ENCODE measurements at places on chromosomes 6 and 20.

GRCh38 chr6:38552121-38552520 is 87.6 kb downstream of the BTBD9 start:
- no peak for DNase-seq

GRCh38 chr6:129516005-129516404 is 194.0 kb downstream of the ARHGAP18 start:
- no peak for DNase-seq

- DNase-seq, result no peak
Measured at GRCh38 chr20:3800256-3800877, 4.3 kb downstream of the CDC25B start.

GRCh38 chr6:158780246-158780884 is 38.8 kb downstream of the EZR start:
- DNase-seq, result no peak

DNA sequence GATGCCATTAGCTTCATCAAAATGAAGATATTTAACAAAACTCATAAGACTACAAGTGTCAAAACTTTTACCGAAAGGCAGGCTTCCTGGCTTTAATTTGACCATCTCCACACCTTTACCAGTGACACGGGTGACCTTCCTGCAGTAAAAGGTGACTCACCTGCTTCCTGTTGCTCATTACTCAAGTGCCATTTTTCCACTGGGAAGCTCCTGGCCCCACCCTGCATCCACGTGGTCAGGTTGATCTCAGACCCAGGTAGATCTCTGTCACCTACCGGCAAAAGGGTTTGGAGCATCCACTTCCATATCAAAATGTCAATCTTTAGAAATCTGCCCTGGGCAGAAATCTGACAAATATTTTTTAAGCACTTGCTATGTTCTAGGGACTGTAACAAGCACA is 31.9 kb upstream of the CDH4 start:
- no peak for DNase-seq

- no peak for DNase-seq
Measured at GRCh38 chr20:50052550-50053361, 60.2 kb downstream of the UBE2V1 start.

- no peak for DNase-seq
Measured at GRCh38 chr20:46599227-46599987, 49.0 kb upstream of the OCSTAMP start.

All from stimulated activated CD4-positive, alpha-beta T cell treated with anti-CD3 and anti-CD28 coated beads, Interleukin-15, amount 100 ng/mL, for 48 hours (primary cell).